Stimulated activated CD4-positive, alpha-beta T cell treated with anti-CD3 and anti-CD28 coated beads, Interleukin-12 subunit alpha, Interleukin-12 subunit beta, amount 100 ng/mL, for 4 hours (primary cell): ENCODE measurements at places on chromosomes 16 and 17.

DNA sequence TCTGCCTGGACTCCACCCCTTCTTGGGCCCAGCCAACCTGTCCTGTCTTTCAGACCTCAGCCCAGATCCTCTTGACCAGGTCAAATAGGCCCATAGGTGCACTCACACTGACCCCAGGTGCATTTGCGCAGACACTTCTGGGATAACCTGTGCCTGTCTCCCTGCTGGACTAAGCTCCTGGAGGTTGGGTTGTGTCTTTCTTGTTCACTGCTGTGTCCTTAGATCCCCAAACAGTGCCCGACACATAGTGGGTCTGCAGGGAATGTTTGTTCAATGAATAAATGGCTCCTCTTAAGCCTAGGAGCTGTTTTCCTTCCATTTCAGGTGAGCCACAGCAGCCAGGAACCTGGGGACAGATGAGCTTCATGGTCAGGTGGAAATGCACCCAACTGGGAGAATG, 48.9 kb downstream of the NLRP1 start:
- DNase-seq, result no peak

DNA sequence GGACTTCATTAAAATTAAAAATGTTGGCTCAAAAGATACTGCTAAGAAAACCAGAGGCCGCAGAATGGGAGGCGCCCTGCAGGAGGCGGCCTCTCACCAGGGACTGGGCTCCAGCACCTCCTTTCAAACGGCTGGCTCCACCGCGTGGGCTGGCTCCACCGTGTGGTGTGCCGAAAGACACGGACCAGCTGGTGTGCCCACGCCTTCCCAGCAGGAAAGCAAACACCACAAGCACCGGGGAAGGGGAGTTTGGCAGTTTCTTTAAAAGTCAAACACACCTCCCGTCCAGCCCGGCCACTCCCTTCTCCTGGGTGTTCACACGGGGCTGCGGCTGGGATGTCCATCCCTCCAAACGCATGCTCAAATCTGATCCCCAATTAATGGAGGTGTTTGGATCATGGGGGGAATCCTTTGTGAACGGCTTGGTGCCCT, 13.9 kb downstream of the HAGH start:
- peak; percentile 49 for DNase-seq

GRCh38 chr16:28136751-28137434, 73.4 kb upstream of the GSG1L start:
- DNase-seq, result no peak

GRCh38 chr16:68075980-68076379, 9.2 kb upstream of the NFATC3 start:
- no peak for DNase-seq

- no peak for DNase-seq
Observed at GRCh38 chr17:29165800-29166506, 14.2 kb downstream of the MYO18A start.

DNA sequence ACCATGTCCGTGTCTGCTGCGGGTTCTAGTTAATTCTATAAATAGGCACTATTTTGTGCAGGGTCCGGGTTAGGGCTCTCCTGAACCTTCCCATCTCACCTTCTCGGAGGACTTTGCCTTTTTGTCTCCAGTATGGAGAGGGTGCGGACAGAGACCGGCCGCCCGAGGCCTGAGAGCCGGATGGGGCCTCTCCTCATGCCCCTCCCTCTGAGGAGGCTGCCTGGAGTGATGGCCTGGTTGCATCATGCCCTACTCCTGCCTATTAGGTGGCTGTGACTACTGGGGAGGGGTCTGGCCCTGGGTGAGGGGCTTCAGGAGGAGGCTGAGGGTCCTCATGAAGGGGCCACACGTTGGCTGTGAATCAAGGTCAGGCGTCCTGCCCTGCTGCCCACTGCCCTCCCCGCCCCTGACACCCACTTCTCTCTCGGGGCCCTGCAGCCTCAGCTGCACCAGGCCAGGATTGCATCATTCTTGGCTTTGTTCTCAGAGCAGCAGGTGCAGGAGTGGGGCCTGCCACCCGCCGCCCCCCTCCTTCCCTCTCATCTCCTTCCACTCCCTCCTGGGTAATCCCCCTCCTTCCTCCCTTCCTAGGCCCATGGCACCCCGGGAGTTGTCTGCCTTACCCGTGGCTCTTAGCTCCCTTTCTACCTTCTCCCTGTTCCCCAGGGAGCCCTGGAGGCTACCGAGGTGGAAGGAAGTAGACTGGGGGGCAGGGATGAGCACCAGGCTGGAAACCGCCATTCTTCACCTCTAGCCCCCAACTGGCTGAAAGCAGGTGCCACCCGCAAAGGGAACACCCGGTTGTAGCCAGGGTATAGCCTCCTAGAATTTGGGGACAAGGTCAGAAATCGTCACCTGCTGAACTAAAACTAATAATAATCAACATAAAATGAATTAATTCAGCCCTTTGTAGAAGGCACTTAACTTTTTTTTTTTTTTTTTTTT, 12.7 kb upstream of the ARHGAP23 start:
- no peak for DNase-seq

- DNase-seq, result no peak
Observed at GRCh38 chr16:2090481-2090776, 42.6 kb downstream of the TSC2 start.

DNA sequence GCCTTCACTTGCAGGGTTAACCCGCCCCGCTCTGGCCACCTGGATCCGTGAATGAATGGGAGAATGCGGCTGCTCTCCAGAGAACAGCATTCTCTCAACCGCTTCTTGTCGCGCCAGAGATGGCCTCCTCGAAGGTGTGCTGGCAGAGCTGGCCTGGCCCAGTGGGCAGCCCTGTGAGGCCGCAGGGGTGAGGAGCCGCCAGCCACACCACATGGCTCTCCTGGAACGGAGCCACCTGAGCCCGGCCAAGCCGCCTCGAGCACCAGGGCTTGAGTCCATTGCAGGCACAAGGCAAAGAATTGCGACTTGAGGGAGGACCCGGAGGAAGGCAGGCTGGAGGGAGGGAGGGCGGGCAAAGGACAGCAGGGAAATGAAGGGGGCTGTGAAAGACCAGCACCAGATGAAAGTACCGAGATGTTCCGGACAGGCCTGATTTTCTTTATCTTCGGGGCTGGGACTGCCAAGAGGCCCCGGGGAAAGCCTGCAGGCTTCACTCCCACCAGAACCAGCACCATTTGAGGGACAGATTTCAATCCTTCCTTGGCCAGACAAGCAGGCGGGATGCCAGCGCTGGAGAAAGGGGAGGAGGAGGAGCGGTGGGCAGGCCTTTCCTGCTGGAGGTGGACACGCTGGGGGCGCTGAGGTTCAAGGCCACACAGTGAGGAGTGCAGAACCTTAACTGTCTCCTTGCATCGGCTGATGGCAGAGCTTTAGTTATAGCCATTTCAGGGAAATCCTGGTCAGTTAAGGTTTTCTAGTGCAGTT, 69.4 kb downstream of the MRC2 start:
- DNase-seq, result no peak

- DNase-seq, result no peak
Observed at GRCh38 chr17:70047619-70048419, 27.2 kb upstream of the KCNJ16 start.

- DNase-seq, result peak; percentile 74
Observed at GRCh38 chr17:74457146-74457819, 9.2 kb upstream of the CD300A start.
